ENCODE measurements at places on chromosomes 3 and 15. TPM values are rescaled to one million over a fixed set of nuclear protein-coding genes. Genes with fewer than 3 reads are reported as not detected.

GRCh38 chr3:186081678-186082077 is 27.2 kb downstream of the ETV5 start:
- no peak for DNase-seq

DNA sequence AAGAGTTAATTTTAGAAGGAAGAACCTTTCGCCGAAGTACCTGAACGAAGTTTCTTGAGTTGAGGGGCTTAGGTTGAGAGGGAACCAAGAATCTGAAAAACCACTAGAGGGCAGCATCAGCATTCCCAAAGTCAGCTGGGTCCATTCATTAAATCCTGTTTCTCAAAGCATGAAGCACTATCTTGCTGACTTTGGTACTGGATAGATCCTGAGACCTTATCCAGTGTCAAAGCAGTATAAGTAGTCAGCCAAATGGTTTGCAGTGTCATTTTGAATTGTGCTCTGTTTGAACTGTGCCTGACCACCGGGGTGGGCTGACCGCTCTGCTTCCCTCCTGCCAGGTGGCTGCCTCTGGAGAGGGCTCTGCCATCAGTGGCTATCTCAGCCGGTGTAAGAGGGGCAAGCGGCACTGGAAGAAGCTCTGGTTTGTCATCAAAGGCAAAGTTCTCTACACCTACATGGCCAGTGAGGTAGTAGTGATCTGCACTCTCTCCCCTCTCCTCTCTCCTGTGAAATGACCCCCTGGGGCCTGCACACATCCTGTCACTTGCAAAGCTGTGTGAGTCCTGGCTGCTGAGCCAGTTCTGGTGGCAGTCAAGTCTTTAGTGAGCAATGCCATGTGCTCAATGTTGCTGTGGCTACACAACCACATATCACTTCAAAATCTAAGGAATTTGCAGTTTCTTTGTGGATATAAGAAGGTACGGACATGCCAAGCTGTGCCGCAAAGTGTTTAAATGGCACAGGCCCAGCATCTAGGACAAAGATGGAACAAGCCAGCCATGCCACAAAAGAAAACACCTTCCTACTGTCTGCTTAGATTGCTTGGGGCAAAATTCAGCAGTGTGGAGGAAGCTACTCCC is 21.4 kb upstream of the NR2C2 start:
- DNase-seq: peak; percentile 58

DNA sequence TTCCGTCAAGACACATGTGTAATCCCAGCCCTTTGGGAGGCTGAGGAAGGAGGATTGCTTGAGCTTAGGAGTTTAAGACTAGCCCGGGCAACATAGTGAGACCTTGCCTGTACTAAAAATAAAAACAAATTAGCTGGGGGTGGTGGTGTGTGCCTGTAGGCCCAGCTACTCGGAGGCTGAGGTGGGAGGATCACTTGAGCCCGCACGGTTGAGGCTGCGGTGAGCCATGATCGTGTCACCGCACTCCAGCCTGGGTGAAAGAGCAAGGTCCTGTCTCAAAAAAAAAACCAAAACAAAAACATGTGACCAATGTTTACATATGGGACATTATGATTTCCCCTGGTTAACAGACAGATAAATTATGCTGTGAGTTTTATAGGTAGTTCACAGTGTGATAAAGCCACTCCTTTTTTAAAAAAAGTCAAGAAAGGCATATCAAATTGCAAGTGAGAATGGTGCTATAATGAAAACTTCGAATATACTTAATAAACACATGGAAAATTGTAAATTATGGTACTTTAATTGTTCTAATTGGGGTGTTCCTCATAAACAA is 9.2 kb downstream of the BBX start:
- no peak for DNase-seq

- no peak for DNase-seq
These were observed 117.8 kb downstream of the RAB11A start for GRCh38 chr15:65987100-65987499.

- DNase-seq: no peak
These were observed 126.2 kb downstream of the GOLIM4 start for GRCh38 chr3:167969548-167969947.

Gene SMCO1
- total RNA-seq: 0.05 TPM

Gene CAMP
- not detected for total RNA-seq

DNA sequence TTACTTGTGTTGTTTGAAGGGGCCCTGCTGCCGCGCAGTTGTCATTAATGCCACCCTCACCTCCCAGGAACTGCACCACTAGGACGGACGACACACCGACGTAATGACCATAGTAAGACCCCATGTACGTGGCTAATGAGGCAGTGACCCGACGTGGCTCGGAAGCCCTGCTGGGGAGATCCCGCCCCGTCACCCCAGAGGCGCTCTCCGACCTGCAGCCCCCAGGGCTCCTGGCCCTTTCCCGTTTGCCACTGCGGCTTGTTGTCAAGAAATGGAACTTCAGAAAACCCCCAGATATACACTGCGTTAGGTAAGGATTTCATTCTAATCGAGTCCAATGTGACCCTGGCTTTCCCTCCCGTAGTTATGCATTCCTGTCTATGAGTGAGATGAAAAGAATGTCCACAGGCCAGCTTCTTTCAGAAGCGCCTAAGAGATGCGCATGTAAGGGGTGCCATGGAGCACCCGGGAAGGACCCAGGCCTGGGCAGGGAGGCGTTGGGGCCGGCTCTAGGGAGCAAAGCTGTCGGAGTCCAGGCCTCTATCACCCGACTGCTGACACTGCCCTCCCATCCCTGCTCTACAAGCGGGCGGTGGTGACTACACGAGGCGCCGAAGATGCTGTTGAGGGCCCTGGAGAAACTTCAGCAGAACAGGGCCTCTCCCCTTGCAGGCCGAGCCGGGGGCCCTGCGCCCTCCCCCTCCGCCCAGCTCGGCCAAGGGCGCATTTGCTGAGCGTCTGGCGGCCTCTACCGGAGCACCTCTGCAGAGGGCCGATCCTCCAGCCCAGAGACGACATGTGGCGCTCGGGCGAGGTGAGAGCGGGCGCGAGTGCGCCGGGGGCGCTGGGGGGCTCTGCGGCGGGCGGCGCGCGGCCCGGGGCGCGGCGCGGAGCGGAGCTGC is at the start of gene GABRA5:
Gene GABRA5, plus strand, starts transcription at position 765 of the 902 bp plus-strand sequence. CDS start 2,187 bp downstream, outside the sequence.
- DNase-seq: peak; percentile 5

Gene ZNF774
- 1.6 TPM for total RNA-seq

DNA sequence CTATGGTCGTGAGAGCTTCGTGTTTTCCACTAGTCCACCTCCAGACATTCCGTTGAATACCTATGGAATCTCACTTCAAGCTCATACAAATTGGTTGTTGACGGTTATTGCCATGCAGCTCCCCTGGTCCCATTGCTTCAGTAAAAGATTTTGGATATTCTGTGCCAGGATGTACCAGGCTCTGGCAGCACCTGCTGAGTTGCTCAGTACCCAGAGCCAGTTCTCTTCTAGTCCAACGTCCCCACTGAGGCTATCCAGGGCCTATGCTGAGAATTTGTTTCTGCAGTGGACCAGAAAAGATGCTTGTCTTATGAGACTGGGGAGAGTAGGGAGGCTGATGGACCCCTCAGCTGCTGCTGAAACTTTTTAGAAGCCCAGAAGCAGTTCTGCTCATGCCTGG is 278.9 kb downstream of the FEZF2 start:
- DNase-seq: no peak

DNA sequence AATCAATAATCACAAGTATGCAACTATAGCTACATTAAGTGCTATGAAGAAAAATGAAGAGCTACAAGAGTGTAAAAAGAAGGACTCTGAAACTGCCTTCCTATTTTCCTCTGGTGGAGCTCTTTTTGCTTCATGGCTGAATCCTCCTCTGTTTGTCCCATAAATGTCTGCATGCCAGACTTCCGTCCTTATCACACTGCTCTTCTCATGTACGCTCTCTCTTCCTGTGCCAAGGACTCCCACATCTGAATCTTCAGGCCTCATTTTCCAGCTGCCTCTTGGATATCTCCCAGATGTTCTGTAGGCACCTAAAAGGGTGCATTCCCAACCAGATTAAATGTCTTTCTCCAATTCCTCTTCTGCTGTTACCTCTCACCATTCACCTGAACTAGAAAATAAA is 123.7 kb downstream of the MECOM start:
- no peak for DNase-seq

Gene LYZL4
- not detected for total RNA-seq

Gene PLD1
- 7.6 TPM for total RNA-seq

Gene NR2E3
- not detected for total RNA-seq

Gene TUBGCP5
- total RNA-seq: 20.8 TPM

Gene ZNF660
- 0.64 TPM for total RNA-seq

- DNase-seq: no peak
These were observed 441.3 kb downstream of the TBL1XR1 start for GRCh38 chr3:176755977-176756376.

GRCh38 chr15:91919014-91919534 is 65.6 kb downstream of the SLCO3A1 start:
- no peak for DNase-seq

DNA sequence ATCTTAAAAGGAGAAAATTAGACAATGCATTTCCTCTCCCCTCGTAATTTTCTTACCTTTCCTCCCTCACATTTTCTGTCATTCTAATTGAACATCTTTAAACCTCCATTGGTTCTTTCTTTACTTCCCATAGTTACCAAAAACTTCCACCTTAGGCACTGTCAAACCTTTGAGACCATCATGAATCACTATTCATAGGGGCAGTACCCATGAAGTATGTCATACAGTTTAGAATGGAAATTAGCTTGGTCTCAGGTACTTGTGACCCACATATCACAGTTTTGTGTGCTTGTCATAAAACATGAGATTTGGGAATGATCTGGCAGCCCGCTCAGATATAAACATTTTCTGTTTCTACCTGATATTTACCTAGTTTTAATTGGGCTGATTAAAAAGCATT is 50.1 kb downstream of the KCNMB3 start:
- no peak for DNase-seq

DNA sequence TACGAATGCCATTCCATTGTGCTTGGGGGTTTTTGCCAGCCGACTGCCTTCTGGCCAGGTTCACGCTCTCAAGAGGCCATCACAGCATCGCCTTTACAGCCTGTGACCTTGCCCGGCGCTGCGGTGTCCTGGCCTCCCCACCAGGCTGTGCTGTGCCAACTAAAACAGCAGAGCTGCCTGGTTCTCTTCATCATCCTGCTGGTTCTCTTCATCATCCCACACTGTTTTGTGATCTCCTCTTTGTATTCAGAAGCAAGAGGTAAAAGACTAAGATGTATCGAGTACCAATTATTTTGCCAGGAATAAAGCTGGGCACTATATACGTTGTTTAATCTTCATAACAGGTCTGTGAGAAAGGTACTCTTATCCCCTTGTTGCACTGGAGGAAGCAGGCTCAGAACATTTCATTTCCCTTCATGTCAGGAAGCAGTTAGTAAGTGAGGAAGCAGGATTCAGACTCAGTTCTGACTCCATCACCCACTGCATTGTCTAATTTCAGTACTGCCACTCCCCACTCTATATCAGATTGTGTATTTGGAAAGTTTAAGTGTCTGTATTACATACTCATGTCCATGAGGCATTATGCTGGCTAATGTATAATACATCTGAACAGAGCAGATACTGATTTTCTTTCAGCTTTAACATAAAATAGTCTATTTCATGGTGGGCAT is 92.7 kb downstream of the LRRC28 start:
- no peak for DNase-seq

DNA sequence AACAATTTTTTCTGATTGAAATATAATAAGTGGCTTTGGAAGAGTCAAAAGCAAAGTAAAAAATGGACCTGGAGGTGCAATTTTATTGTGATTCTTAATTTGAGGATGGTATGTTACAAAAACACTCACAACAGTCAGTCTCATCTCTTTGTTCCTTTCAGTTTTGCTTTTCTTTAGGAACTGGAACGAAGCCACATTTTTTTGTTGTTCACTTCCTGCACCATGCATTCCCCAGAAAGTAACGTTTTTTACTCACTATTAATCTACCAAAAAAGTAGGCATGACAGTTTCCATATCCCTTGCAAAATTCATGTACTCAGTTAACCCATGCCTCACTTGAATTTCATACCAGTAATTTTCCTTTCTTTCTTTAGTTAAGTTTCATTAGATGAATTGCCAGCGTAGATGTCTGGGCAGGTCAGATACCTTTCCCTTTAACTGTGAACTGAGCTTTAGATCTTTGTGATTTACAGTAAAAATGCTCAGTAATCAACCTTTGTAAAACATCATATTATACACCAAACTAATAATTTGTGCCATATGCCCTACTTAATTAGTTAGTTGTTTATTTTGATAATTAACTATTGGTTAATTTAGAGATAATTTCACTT is 384.3 kb downstream of the ROBO1 start:
- peak; percentile 51 for DNase-seq

- no peak for DNase-seq
These were observed 17.3 kb upstream of the UBE2E2 start for GRCh38 chr3:23185861-23186260.

Gene SLC27A2
- 43.0 TPM for total RNA-seq

- DNase-seq: no peak
These were observed 448 bp downstream of the SLC12A8 start for GRCh38 chr3:125212091-125212508.

- no peak for DNase-seq
These were observed 9.1 kb upstream of the PDCD6IP start for GRCh38 chr3:33789183-33789954.

- no peak for DNase-seq
These were observed 31.7 kb upstream of the ATG7 start for GRCh38 chr3:11240496-11240895.

Gene PLA2G4D
- 0.10 TPM for total RNA-seq

Gene BDH1
- total RNA-seq: 12.4 TPM

DNA sequence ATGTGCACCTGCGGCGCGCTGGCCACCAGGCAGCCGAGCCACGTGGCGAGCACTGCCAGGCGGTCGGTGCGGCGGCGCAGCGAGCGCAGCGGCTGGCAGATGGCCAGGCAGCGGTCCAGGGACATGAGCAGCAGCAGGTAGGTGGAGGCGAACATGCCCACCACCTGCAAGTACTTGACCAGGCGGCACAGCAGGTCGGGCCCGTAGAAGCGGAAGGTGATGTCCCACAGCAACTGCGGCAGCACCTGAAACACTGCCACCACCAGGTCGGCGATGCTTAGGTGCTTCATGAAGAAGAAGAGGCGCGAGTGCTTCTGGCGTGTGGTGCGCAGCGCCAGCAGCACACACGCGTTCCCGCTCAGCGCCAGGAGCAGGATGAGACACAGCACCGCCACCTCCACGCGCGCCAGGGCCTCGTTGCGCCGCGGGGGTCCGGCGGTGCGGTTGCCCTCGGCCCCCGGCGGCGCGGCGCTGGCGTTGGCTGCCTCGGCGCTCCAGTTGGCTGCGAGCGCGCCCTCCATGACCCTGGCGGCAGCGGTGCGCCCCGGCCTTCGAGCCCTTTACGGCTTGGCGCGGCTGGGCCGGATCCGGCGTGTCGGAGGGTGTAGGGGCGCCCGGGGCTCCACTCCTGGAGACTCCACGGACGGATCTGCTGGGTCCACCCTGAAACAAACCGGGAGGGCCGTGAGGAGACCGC is 1.6 kb downstream of the OXTR start:
- no peak for DNase-seq

GRCh38 chr3:36606871-36607765 is 157.2 kb downstream of the DCLK3 start:
- peak; percentile 25 for DNase-seq

Gene TM2D3
- 34.2 TPM for total RNA-seq

GRCh38 chr3:184579513-184579912 is 17.9 kb downstream of the EPHB3 start:
- no peak for DNase-seq

- DNase-seq: no peak
These were observed 21.4 kb downstream of the PSTPIP1 start for GRCh38 chr15:77016321-77016695.

GRCh38 chr15:62124973-62125303 is 40.1 kb downstream of the C2CD4B start:
- DNase-seq: no peak

Gene MORC1
- 0.02 TPM for total RNA-seq

GRCh38 chr3:49867871-49868321 is 1.8 kb downstream of the CAMKV start:
- peak; percentile 41 for DNase-seq

Data from M059J (cell line).